Activated gamma-delta T cell treated with Interleukin-2 at 50 U/mL for 16 hours (primary cell): ENCODE measurements at places on chromosomes 5 and 9.

- no peak for DNase-seq
Observed at GRCh38 chr9:22975951-22976350, 529.3 kb downstream of the DMRTA1 start.

- no peak for DNase-seq
Observed at GRCh38 chr5:133198511-133198910, 146.7 kb downstream of the HSPA4 start.

GRCh38 chr5:113199122-113199905, 222.7 kb downstream of the DCP2 start:
- no peak for DNase-seq

- no peak for DNase-seq
Observed at GRCh38 chr9:18516965-18517364, 43.0 kb downstream of the ADAMTSL1 start.

GRCh38 chr5:14297697-14298096, 154.6 kb downstream of the TRIO start:
- no peak for DNase-seq

- DNase-seq = no peak
Observed at GRCh38 chr5:119473241-119473640, 20.9 kb downstream of the HSD17B4 start.

GRCh38 chr5:87231037-87231808, 36.5 kb upstream of the RASA1 start:
- no peak for DNase-seq

DNA sequence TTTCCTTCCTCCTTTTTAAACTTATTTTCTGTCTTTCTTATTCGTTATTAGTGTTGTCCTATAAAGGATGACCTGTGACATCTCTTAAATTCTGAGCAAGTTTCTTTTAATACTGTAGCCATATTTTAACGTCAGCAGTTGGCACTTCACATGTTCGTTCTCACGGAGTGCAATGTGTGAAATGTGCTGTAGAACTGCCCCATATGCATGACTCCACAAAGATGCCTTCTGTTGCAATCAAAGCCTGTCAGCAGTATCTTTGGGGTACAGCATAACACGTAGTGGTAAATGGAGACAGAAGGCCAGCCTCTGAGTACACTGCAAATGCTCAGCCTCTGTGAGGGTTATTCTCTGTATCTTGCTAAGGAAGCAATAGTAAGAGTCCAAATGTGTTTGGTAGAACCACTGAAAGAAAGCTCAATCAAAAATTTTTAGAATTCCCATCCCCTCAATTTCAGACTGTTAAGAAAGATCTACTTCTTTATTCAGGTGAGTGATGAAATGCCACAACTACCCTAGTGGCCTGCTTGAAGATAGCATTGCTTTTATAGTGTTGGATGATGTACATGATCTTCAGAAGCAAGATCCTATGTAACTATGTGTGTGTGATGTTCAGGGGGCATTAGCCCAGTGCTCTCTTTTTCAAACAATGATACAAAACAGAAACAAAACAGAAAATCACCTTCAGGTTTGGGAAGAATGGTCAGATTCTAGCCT, 277.7 kb downstream of the TMEM167A start:
- no peak for DNase-seq

DNA sequence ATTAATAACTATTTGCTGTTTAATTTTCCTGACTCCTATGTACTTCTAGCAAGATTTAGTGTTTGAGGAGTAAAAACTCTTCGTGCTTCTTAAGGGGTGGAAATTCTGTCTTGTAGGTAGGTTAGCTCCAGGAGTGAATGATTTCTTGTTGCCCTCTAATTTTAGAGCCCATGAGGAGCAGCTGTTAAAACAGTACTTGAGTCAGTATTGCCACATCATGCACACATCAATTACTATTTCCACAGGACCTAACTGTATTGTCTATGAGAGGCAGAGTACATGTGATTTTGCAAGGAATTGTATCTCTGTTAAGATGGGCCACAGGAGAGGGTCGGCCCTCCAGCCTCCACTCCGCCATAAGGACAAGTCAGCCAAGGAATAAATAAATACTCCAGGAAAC, 91.2 kb downstream of the PDZD2 start:
- DNase-seq = no peak

- no peak for DNase-seq
Observed at GRCh38 chr5:173324115-173325001, 3.9 kb downstream of the STC2 start.

DNA sequence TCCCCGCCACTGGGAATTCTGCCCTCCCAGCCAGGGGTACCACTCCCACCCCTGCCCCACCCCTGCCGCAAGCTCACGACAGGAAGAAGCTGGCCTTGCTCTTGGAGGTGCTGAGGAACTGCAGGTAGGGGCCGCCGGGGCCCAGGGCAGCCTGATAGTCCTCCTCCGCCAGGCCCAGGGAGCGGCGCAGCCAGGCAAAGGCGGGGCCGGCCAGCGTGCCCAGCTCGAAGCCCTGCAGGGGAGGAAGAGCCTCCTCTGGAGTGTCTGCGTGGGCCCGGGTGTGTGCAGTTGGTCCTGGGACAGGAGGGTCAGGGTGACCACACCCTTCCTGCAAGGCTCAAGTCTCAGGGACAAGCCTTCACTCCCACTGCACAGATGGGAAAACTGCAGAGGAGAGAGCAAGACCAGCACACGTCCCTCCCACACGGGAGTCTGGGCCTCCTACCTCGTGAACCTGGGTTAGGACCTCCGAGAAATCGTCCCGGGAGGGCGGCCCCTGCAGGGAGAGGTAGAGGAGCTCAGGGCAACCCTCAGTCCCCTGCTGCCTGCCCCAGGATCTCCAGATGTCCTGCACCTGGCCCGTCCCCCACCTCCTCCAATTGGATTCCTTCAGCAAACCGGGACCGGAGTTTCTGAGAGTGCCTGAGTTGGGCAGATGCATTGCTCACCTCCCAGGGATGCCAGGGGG, 2.4 kb downstream of the PIP5KL1 start:
- DNase-seq = no peak

DNA sequence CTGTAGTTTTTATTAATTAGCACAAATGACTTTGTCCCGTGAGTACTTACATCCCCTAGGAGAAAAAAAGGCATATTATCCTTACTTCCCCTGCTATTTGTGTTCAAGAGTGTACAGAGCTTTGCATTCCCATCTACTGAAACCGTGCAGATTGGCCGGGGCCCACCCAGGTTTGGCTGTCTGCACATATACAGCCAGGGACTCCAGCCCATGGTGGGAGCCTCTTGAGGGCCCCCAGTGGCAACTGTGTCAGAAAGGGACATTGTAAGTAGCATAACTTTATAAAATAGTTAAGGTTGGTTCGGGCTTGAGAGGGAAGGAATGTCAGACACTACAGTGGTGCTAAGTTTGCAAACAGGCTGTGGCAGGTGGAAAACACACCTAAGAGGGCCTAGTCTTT, 24.7 kb downstream of the PHF2 start:
- no peak for DNase-seq

DNA sequence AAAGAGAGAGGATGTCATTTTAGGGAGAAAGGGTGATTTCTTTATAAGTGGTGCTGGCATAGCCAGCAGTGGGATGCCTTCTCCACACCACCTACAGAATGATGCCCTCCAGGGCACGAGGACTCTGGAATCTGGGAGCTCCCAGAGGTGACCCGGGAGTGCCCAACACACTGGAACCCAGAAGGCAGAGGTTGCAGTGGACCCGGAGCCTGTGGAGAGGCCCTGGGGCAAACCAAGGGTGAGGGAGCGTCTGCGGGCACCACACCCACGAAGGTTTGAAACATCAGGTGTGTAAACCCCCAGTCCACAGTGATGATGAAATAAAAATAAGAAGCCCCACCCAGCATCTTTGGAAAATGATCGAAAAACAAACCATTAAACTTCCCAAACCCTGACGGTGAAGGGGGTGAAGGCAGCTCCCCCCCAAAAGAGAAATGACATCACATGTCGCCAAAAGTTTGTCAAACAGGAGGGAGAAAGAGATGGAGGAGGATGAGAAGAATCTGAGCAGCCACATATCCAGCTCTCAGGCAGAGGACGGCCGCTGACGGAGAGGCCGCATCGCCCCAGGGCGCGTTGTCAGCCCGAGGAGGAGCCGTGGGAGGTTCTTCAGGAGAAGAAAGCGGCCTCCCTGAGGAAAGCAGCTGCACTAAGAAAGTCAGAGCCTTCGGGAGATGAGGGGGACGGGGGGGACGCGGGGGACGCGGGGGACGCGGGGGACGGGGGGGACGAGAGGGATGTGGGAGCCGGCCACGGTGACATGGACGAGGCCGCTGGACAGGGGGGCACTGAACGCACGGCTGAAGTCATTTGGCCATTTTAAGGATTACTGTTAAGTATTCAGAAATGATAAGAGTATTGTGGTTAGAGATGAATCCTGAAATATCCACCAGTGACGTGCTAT, 43.1 kb upstream of the NSMF start:
- no peak for DNase-seq

GRCh38 chr5:150542933-150543445, 35.1 kb downstream of the NDST1 start:
- DNase-seq = no peak

DNA sequence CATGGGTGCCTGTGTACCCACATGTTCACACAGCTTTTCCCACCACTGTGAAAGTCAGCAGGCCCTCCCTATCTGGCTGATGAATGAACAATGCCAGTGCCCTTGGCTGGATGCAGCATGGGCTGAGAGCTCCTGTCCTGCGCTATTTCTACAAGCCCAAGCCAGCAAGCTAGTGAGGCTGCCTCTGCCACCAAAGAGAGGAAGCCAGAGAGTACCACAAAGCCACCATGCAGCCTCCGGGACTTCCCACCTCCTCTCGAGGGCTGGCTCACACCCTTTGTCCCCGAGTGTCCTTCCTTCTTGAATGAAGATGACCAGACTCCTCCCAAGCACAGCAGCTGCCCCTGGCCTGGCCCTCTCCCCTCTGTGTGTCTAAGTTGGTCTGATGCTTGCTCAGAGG, 76.5 kb downstream of the SH3PXD2B start:
- no peak for DNase-seq

- no peak for DNase-seq
Observed at GRCh38 chr5:57937501-57938173, 455.0 kb upstream of the ACTBL2 start.

- DNase-seq = no peak
Observed at GRCh38 chr9:2210201-2210600, 195.1 kb downstream of the SMARCA2 start.

- no peak for DNase-seq
Observed at GRCh38 chr9:111197256-111197655, 132.8 kb downstream of the OR2K2 start.

GRCh38 chr5:77893225-77893860, 117.2 kb upstream of the TBCA start:
- no peak for DNase-seq

DNA sequence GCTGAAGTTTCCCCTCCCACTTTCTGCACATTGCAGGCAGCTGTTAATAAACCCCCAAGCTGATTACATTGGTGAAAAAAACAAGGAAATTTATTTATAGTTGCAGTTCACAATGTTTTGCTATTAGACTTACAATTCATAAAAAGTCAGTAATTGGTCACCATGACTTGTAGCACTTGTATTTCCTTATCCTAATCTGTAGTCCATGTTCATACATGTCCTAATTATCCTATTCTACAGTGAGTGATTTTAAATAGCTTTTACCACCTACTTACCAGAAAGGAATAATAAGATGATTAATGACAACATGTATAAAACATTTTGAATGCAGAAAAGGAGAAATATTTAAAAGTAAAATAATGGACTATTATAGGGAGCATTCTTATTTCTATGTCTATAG, 760.0 kb upstream of the RIOK2 start:
- no peak for DNase-seq

- DNase-seq = no peak
Observed at GRCh38 chr5:178407646-178408045, 175.0 kb upstream of the PHYKPL start.

DNA sequence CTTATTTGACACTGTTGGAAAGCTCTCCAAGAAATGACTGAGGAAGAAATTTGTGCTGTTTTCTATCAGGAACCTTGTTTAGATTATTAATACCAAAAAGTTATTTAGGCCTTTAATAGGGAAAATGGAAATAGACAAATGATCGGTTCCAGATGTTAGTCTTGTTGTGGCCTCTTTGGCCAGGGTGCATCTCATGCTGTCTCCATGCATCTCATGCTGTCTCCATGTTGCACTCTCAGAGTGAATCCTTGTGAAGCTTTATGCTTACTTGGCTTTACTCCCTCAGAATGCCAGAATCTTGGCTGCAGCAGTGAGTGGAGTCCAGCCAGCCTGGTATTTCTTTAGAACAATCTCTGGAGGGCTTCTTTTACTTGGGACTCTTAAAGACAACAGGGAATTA, 185.5 kb downstream of the ARHGAP26 start:
- DNase-seq = no peak

DNA sequence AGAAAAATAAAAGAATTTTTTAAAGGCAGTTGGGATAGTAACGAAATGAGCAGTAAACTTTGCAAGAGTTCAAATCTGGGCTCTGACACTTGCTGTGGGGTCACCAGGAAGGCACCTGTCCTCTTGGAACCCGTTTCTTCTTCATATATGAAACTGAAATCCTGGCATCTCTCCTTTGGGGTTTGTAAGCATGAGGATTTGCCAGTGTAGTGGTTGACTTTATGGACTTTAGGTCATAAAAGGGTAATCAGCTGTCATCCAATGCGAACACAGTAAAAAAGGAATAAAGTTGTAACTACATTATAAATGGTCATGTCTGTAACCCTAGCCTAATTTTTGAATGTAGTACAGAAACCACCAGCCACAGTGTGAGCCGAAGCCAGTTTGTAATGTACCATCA, 1.3 kb downstream of the RAB14 start:
- no peak for DNase-seq

DNA sequence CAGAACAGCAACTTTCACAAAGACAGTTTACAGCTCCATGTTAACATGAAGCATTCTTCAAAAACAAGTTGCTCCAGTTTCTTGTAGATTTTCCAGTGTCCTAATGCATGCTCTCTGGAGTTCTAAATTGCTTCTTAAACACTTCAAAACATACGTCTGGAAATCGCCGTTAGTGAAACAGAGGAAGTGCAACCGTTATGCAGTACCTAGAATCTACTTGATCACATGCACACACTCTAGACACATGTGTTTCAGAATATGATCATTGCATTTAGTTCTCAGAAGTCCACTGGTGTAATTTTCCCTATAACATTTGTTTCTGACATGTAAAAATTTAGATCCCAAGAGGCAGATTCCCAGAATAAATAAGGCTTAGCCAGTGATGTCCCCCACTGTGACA, 41.1 kb upstream of the RUFY1 start:
- DNase-seq = no peak

DNA sequence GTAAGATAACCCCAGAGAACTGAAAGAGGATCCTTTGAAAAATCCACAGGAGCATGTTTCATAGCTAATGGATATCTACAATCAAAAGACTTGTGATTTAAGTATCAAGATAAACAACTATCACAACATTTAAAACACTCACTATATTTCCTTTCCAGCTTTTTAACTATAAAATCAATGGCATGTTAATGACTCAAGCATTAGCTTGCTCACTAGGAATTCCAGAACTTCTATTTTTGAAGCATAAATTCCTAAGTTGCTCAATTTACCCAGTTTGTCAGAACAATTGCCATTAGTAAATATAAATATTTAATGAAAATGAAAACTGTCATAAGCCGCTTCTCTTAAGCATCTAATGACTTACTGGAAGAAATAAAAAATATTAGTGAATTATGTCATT, 355.3 kb downstream of the PRELID2 start:
- no peak for DNase-seq

GRCh38 chr5:41219658-41220269, 6.4 kb upstream of the C6 start:
- no peak for DNase-seq

GRCh38 chr9:117138231-117138630, 276.6 kb downstream of the ASTN2 start:
- no peak for DNase-seq
